ENCODE measurements at places on chromosomes 12 and 14.

GRCh38 chr14:98274596-98274995 is 997.4 kb downstream of the BCL11B start:
- DNase-seq, result no peak

DNA sequence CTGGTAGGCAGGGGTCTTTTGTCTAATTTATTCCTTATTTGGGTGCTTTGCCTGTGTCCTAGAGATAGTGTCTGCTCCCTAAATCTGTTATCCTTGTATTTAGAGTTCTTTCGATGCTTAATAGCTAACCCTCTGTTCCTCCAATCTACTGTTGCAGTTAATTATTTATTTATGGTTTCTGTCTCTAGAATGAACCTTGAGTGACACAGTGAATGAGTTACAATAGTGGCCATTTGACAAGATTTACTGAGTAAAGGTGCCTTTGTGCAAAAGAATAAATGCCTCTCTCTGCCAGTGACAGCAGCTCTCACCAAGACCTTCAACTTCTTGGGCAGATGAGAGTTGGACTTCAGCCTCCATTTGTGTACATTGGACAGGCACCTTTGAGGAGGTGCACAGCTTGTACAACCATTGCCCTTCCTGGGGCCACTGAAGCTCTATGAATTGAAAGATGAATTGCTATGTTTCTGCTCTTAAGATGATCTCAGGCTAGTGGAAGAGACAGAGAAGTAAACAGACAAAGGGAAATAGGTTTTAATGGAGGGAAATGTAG is 165.9 kb downstream of the DERA start:
- DNase-seq, result no peak

DNA sequence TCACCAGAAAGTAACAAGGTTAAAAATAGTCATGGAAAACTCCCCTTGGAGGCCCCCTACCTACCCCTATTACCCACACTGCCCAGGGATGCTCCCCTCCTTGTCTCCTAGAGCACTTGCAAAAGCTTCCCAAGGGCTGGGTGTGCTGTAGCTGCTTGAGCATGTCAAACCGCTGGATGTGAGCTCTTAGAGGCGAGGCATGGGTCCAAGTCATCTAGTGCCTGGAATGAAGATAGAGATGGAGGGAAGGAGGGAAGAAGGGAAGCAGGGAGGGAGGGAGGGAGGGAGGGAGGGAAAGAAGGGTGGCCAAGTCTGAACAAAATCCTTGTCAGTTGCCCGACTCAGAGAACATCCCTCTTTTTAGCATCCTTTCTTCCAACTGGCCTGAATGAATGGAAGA is 43.1 kb downstream of the LTBP2 start:
- DNase-seq, result no peak

DNA sequence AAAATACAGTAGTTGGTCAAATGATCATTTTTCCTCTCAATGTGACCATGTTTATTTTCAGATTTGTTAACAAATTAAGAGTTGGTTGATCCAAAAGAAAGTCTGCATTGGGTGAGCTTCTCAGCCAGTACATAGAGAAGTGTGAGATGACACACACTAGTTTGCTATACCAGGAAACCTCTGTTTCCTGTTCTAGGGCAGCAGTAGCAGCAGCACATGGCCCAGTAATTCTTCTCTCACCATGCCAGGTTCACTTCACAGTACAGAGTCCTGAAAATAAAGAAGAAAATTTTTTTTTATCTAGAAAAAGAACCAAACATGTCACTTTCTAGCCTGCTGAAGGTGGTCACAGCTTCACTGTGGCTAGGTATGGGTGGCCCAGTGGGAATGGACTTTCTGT is 250.2 kb upstream of the OR4E1 start:
- DNase-seq, result no peak

GRCh38 chr12:112538740-112539139 is 120.0 kb downstream of the PTPN11 start:
- no peak for DNase-seq

DNA sequence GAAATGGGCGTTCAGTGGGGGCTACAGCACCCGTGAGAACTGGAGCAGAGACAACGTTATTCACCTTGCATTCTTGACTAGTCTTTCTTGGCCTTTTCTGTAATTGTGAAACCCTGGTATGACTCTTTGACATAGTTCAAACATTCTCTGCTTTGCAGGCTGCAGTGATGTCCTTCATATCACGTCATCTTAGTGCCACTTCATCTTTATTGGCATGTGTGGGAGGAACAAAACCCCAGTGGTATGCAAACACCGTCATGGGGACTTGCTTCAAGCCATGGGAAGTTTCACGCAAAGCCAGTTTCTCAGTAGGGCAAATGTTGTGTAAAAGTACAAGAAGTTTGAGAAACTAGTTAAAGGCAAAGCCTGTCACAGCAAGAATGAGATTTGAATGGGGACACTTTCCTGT is 20.2 kb upstream of the DUSP16 start:
- peak; percentile 57 for DNase-seq

GRCh38 chr12:50619610-50619958 is 114.8 kb downstream of the DIP2B start:
- DNase-seq, result no peak

- DNase-seq, result no peak
These were observed 96.2 kb downstream of the PTPRB start for GRCh38 chr12:70540996-70541395.

- DNase-seq, result peak; percentile 2
These were observed 17.7 kb upstream of the PELI2 start for GRCh38 chr14:56100556-56100955.

DNA sequence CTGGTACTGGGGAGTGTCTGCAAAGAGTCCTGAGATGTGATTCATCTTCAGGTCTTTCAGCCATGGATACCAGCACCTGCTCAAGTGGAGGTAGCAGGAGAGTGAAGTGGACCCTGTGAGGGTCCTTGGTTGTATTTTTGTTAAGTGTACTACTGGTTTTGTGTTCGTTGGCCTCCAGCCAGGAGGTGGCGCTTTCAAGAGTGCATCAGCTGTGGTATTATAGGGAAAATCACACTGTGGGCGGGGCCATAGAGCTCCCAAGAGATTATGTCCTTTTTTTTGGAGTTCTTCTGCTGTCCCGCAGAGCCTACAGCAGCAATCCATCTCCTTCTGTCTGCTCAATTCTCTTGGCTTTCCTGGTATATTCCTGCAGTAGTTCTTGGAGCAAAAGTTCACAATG is 66.8 kb downstream of the SPATA7 start:
- no peak for DNase-seq

DNA sequence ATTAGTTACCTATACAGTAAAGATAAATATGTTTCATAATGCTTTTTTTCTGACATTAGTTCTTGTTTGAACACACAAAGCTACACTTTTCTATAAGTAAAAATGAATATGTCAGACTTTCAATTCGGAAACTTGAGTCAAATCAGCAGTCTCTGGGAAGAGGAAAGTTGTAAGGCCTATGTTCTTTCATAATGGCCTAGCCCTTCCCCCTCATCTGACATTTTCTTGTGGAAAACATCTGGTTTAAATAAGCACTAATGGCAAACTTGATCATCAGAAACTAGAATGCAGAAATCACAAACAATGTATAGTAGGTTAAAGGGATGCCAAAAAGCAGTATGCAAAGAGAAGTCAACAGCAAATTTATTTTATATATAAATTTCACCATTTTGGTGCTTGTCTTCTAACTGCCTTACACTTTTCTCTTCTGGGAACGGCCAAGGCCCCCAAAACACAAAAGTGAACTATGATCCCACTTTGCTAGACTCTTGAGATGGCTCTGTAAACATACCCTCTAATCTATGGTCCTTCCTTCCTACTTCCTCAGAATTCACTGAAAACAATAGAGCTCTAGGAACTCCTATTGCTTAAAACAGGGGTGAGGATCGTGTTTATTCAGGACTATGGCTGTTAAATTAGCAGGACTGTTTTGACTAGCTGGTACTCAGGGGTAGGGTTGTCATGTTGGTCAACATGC is 444.1 kb downstream of the RAD51B start:
- DNase-seq, result no peak

GRCh38 chr14:81323093-81323492 is 77.0 kb downstream of the STON2 start:
- no peak for DNase-seq

GRCh38 chr14:87041290-87042020 is 951.5 kb downstream of the GALC start:
- DNase-seq, result no peak

- DNase-seq, result no peak
These were observed 26.3 kb downstream of the TESC start for GRCh38 chr12:117072736-117073490.

GRCh38 chr12:123071857-123072256 is 79.0 kb downstream of the PITPNM2 start:
- DNase-seq, result no peak

DNA sequence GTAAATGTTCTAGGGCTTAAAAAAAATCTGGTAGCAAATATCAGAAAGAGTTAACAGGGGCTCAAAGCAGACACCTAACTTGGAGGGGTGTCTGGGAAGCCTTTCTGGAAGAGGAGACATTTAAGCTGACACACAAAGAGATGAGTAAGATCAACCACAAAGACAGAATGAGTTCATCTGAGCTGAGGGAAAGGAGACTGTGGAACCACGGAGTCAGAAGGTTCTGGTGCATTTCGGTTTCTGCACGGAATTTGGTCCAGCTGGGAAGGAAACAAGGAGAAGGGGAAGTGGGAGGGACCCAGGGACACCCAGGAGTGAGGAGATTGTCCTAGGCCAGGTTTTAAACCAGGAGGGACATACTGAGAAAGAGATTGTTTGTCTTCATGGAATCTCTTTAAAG is 161.1 kb downstream of the PHETA1 start:
- no peak for DNase-seq

DNA sequence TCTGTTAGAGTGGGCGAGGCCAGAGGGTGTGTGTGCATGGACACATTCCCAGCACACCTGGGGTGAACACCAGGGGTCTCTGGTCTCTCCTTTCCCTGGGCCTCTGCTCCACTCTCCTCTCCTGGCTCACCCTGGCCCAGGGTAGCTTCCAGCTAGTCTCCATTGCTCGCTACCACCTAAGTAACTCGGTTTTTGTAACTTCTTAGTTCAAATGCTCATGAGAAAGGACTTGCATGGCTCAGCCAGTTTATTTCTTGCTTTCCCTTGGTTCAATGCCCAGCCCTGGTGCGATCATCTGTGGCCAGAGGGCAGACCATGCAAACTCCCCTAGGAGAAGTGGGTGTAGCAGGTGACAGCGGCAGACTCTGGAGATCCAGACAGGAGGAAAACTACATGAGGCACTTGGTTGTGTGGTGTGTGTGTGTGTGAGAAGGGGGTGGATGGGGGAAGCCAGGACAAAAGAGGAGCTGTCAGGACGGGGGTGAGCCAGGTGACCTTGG is 8.9 kb upstream of the ACVR1B start:
- DNase-seq, result no peak

DNA sequence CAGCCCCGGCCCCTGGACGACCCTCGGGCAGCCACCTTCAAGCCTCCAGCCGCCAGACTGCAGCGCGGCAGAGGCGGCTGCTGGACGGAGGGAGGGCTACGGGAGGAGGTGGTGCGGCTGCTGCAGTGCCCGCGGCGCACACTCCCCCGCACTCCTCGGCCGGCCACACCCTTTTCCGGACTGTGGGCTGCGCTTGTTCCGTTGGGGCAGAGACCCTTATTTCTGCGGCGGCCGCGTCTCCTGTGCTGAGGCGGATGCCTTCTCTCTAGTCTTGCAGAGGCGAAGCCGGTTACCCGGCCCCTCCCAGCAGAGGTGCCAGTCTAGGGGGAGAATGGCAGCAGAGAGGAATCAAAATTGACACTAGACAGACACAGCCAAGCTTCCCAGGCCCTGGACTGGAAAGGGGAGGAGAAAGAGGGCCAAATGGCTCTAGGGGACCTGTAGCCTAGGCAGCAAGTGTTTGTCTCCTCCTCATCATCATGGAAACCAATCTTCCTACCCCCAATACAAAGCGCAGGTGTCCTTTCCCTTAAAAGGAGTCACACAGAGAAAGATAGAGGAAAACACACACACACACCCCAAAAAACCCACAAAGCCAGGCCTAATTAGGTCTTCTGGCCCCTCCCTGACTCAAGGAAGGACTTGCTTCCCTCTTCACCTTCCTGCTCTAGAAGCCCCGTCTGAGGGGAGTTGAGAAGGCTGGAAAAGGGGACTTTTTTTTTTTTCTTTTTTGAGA is 1.3 kb downstream of the ESYT1 start:
- DNase-seq, result peak; percentile 75

DNA sequence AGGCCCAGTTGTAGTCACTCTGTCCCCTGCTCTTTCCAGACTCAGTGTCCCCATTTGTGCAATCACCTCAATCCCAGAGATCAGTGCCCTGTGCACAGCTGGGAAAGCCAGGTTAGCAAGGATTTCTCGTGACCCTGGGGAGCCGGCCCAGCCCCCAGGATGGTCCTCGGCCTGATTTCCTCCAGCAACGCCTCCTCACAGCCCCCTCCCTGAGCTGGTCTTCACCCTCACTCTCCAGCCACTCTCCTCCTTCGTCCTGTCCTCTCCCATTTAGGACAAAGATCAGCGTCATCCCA is 194.8 kb upstream of the C14orf180 start:
- DNase-seq, result no peak

- DNase-seq, result peak; percentile 60
These were observed 289.7 kb downstream of the RAD51B start for GRCh38 chr14:68109132-68109900.

- peak; percentile 43 for DNase-seq
These were observed 19.1 kb downstream of the RPAP3 start for GRCh38 chr12:47686645-47687240.

GRCh38 chr12:68771223-68771925 is 25.4 kb downstream of the SLC35E3 start:
- DNase-seq, result no peak

- no peak for DNase-seq
These were observed 13.9 kb downstream of the PELI2 start for GRCh38 chr14:56131865-56132833.

GRCh38 chr12:78088391-78088832 is 257.7 kb downstream of the NAV3 start:
- peak; percentile 19 for DNase-seq

- DNase-seq, result peak; percentile 41
These were observed 246.9 kb downstream of the DPF3 start for GRCh38 chr14:72646861-72647528.

GRCh38 chr14:83164016-83164415 is 1630.4 kb upstream of the SEL1L start:
- DNase-seq, result peak; percentile 84

- no peak for DNase-seq
These were observed 127.1 kb upstream of the CNTN1 start for GRCh38 chr12:40565029-40565633.

All from EL (cell line).